NCI-H460 (cell line): ENCODE measurements at places on chromosomes 4 and X.
A peak's percentile ranks its signal among the peaks of the same experiment; 100 is the strongest.

GRCh38 chrX:7711167-7711566 is 131.8 kb upstream of the VCX start:
- no peak for DNase-seq

DNA sequence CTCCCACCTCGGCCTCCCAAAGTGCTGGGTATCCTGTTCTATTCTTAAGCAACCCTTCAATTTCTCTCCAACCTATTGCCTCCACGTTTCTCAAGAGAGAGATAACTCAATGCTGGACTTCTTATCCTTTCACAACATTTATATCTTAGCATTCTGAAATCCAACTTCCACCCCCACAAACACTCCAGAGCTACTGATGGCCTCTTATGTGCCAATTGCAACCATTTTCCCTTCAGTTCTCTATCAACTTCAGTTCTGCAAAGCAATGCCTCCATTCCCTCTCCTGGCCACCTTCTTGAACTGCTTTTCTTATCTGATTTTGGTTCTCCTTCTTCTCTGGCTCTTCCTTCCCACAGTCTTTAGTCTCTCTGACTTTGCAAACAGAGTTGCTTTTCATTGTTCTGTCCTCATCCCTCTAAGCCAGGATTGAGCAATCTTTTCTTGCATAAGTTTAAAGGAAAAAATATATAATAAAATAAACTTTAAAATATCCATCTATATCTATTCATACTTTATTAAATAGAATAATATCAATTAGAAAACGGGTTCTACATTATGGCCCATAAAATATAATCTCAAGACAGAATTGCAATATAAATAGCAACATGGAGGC is 3.6 kb upstream of the STBD1 start:
- no peak for DNase-seq

DNA sequence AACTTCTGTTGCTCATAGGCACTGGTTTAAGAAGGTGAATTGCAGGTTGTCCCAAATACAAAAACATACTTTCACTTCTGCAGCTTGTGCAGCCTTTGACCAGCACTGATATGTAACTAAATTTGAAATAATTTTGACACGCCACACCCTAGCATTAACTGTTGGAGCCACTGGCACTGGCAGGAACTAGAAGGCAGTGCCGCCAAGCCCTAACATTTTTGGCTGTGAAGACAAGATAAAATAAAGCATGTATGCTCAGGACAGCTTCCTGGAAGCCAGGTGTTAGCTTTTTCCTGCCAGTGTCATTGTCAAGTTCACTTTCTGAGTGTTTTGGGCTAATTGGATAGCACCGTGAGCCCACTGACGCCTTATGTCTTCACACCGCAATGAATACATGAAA is 65.3 kb upstream of the FBXW7 start:
- DNase-seq, result no peak

- DNase-seq, result peak; percentile 16
These were observed 111.3 kb downstream of the ARHGAP10 start for GRCh38 chr4:147843162-147843561.

- no peak for DNase-seq
These were observed 227.1 kb upstream of the JADE1 start for GRCh38 chr4:128582427-128582870.

- DNase-seq, result no peak
These were observed 23.5 kb upstream of the SPINK2 start for GRCh38 chr4:56844802-56845580.

DNA sequence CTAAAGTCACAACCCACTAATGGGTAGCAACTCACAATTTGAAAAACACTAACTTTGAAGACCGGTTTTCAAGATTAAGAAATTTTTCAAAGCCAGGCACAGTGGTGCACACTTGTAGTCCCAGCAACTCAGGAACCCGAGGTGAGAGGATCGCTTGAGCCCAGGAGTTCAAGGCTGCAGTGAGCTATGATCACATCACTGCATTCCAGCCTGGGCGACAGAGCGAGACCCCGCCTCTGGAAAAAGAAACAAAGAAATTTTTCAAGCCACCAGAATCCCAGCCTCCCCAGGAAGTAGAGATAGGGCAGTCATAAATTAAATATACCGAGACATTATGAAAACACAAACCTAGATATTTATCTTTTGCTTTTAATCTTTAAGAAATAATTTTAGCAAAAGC is 13.0 kb downstream of the SMARCA1 start:
- DNase-seq, result no peak

DNA sequence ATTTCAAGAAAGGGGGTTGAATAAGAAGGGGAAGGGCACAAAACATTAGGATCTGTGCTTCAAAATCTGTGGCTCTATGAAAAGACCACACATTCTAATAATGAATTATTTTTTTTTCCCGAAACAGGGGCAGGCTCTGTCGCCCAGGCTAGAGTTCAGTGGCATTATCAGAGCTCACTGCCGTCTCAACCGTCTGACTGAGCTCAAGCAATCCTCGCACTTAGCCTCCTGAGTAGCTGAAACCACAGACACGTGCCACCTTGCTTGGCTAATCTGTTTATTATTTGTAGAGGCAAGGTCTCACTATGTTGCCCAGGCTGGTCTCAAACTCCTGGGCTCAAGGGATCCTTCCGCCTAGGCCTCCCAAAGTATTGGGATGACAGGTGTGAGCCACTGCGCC is 33.4 kb downstream of the ACSL1 start:
- DNase-seq, result no peak

DNA sequence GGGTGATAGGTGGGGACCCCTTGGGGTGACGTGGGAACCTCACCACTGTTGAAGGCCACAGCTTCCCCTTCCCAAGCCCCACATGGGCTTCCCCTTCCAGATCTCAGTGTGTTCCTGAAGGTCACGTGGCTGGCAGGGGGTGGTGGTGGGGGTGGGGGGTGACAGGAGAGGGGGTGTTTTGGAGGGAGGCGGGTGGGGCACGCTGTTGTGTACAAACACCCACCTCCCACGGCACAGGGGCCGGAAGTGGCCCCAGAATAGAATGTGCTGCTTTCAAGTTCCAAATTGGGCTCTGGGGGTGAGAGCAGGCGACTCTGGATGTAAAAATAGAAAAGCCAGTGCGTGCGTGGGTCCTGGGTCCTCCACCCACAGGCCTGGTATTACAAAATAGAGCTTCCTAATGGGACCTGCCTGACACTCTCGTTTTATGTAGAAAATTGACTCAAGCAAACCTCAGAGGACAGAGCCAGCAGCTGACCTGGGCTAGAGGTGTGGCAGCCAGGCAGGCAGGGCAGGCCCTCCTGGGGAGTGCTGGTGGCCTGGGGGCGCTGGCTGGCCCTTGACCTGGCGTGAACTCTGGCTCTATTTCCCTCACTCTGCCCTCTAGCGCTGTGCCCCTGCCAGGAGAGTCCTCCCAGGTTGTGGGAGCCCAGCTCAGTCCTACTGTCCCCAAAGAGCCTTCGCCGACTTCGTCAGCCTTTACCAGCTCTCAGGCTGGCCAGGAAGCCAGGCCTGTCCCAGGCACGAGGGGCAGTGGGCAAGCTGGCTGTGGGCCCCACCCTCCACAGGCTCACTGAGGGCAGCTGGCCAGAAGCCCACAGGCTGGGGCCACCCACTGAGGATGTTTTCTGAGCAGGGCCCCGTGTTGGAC is 5.4 kb upstream of the SH3BP2 start:
- DNase-seq, result no peak

DNA sequence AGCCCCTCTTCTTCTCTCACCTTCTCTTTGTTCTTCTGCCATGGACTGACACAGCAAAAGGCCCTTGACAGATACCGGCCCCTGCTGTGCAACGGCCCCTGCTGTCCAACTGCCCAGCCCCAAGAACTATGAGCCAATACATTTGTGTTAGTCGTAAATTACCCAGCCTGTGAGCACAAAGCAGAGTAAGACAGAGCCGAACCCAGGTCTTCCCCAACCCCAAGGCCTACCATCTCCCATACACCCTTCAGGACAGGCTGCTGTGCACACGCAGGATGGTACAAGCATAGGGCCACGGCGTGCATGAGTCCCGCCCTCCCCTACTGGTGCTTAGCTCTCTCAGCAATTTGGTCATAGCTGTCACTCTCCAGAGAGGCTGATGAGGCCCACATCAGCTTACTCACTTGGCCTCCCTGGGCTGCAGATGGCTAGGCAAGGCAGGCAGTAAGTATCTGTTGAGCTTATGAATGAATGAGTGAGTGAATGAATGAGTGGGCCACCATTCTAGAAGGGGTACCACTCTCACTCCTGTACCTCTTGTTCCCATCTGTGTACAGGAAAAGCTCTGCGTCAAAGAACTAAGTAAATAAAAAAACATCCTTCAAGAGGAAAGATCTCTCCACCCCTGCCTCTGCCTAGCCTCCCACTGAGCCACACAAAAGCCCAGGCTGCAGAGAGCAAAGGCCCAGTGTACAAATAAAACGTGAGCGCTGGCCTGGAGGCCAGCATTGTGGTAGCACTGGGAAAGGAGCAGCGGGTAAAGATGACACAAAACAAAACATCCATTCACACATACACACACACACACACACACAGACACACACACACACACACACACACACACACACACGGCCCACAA is 13.9 kb downstream of the WDR1 start:
- no peak for DNase-seq

DNA sequence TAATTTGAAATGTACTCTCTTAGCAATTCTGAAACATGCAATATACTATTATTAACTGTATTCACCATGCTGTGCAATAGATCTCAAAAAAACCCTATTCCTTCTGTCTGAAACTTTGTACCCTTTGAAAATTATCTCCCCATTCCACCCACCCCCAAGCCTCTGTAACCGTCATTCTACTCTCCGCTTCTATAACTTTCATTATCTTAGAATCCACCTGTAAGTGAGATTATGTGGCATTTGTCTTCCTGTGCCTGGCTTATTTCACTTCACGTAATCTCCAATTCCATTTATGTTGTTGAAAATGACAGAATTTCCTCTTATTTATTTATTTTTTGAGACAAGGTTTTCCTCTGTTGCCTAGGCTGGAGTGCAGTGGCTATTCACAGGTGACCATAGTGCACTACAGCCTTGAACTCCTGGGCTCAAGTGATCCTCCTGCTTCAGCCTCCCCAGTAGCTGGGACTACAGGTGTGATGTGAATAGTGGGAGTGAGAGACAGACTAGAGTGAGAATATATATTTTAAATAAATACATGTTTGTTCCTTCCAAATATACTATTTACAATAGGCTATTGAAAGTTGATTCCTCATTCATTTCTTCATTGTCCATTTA is 30.5 kb downstream of the VSIG4 start:
- DNase-seq, result no peak

DNA sequence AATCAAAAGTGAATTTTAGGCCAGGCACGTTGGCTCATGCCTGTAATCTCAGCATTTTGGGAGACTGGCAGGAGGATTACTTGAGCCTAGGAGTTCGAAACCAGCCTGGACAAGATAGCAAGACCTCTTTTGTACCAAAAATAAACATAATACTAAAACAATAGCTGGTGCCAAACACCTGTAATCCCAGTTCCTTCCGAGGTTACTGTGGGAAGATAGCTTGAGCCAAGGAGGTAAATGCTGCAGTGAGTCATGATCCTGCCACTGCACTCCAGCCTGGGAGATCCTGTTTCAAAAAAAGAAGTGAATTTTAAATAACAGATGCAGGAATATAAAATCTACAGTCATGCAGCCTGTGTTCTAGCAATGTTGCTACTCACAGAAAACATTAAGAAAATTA is 488.3 kb downstream of the PPARGC1A start:
- DNase-seq, result no peak

DNA sequence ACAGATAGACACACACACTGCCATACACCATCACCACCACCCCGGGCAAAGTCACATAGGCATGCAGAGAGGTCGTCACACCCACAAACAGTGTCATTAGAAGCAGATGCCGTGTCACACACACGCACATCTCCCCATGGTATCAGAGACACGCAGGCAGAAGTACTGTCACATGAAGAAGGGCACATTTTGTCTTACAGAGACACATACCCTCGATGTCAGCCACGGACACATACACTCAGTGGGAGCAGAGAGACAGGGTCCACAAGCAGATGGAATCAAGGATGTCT is 3.3 kb downstream of the NALF2 start:
- no peak for DNase-seq

DNA sequence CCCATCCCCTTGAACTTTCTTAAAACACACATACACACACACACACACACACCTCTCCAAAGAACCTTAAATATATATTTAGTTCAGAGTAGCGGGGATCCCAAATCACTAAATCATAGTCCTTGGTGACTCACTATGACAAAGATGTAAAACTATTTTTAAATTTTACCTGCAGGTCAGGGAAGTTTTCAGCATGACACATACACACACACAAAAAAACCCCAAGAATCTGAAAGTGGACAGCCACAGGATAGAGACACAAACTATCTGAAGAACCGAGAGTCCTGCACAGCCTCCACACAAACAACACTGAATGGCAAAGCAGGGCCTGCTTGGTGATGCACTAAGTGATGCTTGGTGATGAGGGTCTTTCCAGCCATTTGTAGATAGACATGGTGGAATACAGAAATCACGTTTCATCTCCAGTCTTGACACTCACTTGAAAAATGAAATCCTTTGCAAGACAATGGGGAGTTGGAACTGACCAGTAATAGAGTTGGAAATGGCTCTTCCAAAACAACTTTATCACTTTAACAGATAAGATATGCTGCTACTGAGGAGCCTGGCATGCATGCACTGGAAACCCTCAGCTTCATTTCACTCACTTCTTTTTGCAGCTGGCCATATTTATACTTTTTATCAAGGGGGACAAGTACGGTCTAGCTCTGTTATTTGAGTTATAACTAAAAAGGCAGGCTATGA is 307.3 kb downstream of the RAPGEF2 start:
- no peak for DNase-seq

- DNase-seq, result no peak
These were observed 14.7 kb downstream of the EXOC1L start for GRCh38 chr4:55834086-55834795.

- no peak for DNase-seq
These were observed 55.1 kb downstream of the PPP3CA start for GRCh38 chr4:101292214-101292613.
